AG09309 (cell line): ENCODE measurements at places on chromosomes 6 and 20.

DNA sequence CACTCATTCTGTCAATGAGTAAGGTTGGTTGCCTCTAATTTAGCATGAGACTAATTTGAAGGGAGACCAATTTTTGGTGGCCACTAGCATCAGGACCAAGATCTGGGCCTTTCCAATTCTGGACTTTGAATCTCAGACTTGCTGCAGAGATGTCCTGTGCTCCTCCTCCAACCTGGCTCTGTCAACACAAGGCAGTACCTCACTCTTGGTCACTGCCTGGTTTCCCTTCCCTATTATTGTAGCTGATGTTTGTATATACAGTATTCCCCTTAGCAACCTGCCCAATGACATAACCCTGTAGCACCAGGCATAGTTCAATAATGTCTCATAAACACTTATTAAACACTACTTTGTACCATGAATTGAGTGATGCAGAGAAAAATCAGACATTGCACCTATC, 50.4 kb downstream of the UNC5CL start:
- DNase-seq: no peak

DNA sequence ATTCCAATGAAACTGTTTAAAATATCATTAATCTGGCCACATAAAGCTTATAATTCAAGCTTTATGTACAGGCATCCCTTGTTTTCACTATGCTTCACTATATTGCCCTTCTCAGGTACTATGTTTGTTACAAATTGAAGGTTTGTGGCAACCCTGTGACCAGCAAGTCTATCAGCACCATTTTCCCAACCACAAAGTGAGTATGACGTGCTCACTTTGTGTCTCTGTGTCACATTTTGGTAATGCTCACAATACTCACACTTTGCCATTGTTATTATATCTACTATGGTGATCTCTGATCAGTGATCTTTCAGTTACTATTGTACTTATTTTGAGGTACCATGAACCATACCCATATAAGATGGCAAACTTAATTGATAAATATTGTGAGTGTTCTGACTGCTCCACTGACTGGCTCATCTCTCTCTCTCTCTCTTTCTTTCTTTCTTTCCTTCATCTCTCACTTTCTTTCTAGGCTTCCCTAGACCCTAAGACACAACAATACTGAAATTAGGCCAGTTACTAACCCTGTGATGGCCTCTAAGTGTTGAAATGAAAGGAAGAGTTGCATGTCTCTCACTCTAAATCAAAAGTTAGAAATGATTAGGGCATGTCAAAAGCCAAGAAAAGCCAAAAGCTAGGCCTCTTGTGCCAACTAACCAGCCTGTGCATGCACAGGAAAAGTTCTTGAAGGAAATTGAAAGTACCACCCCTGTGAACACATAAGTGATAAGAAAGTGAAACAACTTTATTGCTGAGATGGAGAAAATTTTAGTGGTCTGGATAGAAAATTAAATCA, 227.9 kb downstream of the BCAS1 start:
- DNase-seq: no peak

- no peak for DNase-seq
Observed at GRCh38 chr20:37408302-37409193, 62.6 kb downstream of the SRC start.

DNA sequence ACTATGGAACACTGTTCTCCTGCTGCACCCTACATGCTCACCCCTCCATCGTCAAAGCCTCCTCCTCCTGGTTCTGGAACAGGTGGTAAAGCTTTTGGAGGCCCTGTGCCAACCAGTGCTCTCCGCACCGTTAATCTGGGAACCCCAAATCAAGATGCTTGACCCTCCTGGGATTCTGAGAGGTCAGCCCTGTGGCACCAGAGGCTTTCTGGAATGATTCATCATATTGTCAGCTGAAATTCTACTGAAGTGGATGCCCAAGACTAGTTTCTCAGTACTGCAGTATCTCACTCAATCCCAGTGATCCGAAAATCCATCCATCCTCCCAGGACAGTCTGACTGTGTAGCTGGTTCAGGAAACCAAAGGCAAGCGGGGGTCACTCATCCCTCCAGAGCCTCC, 92.7 kb downstream of the TRERF1 start:
- no peak for DNase-seq

GRCh38 chr6:36224918-36225461, 28.4 kb downstream of the BRPF3 start:
- DNase-seq: no peak

GRCh38 chr20:45968801-45969711, 2.9 kb downstream of the ZNF335 start:
- DNase-seq: no peak

DNA sequence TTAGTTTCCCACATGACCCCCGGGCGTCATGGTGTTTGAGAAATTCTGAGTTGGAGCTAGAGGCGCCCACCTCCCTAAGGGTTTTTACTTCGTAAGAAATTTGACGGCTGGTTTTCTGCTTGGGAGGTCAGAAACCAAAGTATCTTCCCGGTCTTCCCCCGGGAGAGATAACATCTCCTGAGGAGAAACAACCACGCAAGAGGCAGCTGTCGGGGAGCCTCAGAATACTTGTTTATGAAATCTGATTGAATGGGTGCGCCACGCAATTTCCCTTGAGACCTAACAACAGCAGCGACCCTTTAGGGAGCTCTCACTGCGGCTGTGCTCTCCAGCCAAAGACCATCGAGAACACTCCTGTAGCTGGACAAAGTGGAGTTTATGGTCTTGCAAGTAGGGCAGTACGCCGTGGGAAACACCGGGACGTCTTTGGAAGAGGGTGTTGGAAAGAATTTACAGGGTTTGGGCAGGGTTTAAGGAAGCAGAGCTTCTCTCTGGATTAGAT, 608 bp upstream of the EIF2S2 start:
- DNase-seq: no peak

DNA sequence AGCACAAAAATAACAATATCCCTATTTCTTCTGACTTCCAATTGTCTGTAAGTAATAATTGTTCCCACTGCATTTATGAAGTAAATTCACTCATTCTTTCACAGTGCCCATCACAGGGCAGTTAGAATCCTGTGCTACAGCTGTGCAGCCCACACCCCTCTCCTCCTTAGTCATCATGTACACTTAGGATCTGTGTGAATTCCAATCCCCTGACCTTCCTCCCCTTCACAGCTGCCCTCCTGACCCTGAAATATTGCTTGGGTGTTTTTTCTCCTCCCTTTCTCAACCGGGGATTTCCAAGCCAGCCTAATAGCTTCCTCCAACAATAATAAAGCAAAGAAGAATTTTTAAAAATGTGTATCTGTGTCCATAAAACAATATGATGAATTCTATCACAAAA, 91.5 kb upstream of the BEND6 start:
- DNase-seq: no peak

GRCh38 chr6:14689639-14690038, 556.2 kb upstream of the JARID2 start:
- no peak for DNase-seq

GRCh38 chr6:26053992-26054780, 33.0 kb upstream of the HFE start:
- no peak for DNase-seq

DNA sequence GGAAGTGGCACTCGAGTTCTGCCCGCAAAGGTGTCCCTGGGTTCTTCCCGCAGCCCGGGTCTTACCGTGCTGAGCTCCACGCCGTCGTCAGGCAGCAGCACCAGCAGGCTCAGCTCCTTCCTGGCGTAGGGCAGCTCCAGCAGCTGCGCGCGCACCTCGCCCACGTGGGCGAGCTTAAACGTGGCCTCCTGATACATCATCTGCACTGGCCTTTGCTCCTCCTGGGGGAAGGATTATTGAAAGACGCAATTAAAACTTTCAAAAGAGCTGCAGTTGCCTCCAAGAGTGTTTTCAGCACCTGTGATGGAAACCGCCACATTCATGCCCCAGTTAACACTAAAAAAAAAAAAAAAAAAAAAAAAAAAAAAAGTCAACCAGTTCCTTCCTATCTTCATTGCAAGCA, 11.3 kb downstream of the SERPINB9 start:
- DNase-seq: no peak

GRCh38 chr6:11607383-11607782, 69.8 kb downstream of the TMEM170B start:
- DNase-seq: no peak

DNA sequence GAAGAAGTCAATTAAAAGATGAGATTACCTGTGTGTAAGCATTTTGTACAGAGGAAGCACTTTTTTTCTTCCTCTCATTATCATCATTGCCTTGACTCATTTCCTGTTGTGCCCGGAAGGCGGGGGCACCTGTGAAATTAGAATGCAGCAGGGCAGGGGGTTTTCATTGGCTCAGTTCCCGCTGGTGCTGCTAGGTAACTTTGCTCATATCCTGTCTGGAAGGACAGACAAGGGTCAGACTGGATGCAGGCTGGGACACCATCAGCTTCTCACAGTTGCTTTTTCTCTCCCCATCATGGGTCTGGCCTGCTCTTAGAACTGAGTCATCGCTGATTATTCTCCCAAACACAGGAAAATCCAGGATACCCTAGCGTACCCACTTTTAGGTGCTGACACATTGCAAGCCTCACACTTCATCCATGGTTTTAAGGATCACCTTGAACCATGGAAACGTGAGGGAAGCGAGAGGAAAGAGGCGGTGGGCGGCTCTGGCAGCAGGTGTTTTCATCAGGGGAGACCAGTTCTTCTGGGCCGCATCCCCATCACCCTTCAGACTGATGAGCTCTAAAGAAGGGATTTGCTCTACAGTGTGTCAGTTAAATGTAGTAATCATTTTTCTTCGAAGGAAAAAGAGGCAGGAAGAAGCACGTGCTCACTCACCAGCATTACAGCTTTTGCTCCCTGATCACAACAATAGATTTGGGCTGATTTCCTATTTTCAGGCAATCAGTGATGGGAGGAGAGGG, 195.7 kb upstream of the SASH1 start:
- no peak for DNase-seq

GRCh38 chr20:61629602-61630390, 377.7 kb downstream of the CDH4 start:
- no peak for DNase-seq

DNA sequence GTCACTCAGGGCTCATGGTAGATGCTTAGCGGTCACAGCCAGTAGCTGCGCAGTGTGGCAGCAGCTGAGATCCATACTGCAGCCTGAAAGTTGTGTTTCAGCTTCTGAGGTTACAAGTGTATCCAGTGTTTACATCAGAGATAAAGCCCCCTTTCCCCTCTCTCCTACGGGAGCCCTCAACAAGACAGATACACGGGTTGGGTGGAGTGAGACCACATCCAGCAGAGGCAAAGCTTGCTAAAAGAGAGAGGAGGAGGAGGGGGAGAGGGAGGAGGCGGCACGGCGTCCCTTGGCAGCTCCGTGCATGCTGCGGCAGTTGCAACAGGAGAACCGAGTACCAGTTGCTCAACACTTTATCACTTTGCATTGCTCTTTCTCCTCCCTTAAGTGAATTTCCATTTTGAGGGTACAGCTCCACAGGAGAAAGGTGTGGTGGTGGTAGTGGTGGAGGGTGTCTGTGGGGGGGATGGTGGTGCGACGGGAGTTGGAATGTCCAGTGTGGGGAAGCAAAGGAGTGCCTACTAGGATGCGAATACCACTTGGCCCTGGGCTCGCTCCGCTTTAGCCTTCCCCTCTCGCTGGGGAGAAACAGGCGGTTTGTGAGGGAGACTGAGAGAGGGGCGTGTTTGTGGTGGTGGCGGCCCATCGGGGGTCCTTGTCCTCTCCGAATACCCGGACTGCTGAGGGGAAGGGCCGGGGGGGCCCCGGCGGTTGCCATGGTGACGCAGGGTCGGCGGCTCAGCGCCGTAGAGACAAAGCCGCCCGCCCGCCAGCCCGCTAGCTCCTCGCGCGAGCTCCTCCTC, 405 bp upstream of the RNF182 start:
- peak; percentile 1 for DNase-seq

DNA sequence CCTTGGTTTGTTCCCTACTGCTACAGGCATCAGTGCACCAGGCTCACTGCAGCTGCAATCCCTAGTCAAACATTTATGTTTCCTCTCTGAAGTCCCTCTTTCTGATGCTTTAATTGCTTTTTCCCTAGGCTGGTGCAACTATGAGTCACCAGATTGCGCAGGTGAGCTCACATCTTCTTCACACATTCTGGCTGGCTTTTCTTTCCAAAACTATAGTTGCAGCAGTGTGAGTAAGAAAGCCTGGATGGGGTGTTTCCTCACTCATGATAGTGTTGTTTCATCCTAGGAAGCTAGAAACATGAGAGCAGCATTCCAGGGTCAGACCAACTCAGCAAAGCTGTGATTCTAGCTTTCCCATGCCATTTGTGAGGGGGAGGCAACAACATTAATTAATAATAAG, 296.4 kb downstream of the PAX1 start:
- no peak for DNase-seq

DNA sequence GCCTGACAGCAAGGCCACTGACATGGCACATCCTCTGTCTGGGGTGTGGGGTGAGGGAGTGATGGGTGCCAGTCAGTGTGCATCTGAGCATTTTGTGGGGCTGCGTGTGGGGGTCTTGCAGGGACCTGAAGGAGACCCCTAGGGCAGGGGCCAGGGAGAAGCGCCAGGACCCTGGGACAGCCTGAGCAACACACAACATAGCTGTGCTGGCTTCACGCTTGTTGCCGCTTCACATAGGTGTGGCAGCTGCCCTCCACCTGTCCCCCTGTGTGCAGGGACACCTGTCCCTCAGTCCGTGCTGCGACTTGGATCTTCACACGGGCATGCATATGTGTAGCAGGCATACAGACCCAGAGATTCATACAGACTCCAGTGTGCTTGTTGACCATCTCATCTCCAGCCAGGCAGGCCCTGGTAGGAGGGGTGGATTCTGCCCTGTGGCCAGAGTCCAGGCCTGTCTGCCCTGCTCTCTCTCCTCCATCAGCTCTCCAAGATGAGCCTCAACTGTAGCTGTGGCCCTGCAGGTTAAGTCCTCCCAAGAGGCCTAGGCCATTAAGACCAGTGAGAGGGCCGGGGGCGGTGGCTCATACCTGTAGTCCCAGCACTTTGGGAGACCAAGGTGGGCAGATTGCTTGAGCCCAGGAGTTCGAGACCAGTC, 3.2 kb upstream of the NPBWR2 start:
- DNase-seq: no peak

DNA sequence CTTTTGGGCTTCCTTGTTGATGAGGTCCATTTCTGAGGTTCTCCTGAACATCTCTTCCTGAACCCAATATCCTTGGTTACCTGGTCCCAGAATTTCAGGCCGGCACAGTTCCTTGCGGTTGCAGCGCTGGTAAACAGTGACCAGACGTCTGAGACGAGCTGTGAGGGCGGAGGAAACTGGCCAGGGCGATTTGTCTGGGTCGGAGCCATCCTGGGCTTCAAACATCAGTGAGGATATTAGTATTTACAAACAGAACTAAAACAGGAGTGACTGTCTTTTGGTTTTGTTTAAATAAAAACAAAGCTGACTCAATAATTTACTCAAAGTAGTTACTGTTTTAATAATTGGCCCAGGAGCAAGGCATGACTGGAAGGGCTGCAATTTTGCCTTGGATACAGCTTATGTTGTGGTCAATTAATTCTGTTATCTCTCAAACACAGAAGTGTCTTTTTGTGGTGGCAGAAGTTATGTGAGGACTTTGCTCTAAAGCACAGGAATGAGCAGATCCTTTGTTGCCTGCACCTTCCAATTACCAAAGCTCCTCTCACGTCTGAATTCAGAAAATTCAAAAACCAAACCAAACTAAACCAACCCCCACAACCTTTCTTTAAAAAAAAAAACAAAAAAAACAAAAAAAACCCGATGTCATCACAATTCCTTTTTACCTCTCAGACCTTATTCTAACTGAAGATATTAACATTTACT, 58.7 kb upstream of the EMILIN3 start:
- DNase-seq: no peak

GRCh38 chr6:14810021-14810420, 435.8 kb upstream of the JARID2 start:
- no peak for DNase-seq

GRCh38 chr6:11036351-11036740, 7.8 kb downstream of the ELOVL2 start:
- DNase-seq: no peak

GRCh38 chr20:24963672-24964505, 14.8 kb downstream of the CST7 start:
- no peak for DNase-seq
